ENCODE measurements at places on chromosomes 2 and 18. TPM values are rescaled to one million over a fixed set of nuclear protein-coding genes. Genes with fewer than 3 reads are reported as not detected.

DNA sequence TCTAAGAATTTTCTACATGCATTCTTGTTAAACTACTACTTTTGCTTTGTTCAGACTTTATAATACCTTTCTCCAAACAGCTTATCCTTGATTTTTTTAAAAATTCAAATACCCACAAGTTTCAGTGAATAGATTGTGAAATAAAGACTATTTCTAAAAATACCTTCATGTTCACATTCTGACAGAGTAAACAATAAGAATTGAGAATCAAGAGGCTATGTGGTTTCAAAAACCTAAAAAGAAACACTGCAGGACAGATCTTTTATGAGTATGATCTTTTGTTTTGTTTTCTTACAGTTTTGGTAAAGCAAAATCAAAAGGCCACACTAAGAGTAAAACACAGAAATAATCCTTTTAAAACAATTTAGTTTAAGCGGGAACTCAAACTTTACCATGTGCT is 21.2 kb downstream of the ALS2 start:
- no peak for DNase-seq

GRCh38 chr2:145748927-145749326 is 1229.0 kb upstream of the ZEB2 start:
- no peak for DNase-seq

DNA sequence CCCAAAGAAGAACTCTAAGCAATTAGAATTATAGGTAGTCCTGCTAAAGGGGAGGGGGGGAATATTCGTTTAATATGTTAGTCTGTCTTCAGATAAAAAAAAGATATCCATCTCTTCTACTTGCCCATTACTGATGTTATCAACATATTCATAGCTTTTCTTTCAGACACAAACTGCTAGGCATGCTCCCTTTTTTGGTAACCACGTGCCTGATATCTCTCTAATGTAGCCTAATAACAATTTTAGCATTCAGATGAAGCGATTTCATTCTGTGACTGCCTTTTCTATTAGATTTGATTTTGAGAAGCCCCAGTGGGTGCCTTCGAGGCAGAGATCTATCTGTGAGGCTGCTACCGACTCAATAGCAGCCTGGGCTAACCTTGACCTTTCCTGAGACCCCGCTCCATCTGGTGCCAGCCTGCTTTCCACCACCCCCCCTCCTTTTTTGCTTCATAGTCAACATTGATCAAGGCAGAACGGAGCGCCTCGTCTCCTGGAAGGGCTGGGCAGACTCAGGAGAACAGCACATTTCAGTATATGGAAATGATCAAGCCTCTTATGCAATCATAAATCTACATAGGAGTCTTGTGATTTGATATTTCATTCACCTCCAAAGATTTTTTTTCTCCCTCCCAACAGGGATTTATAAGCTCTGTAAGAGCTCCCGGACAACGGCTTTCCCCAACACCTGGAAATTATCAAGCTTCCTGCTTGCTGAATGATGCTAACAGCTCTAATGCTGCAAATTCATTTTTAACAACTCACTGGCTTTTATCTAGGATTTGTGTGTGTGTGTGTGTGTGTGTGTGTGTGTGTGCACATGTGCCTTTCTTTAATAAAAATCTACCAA is 14.7 kb upstream of the BCL11A start:
- no peak for DNase-seq

GRCh38 chr2:106161938-106162820 is 31.9 kb downstream of the UXS1 start:
- DNase-seq, result no peak

The DTNA gene
- 19.7 TPM for total RNA-seq

Measured in mesenteric fat pad (tissue), 1 donor.